ENCODE measurements at places on chromosomes 4 and X.

DNA sequence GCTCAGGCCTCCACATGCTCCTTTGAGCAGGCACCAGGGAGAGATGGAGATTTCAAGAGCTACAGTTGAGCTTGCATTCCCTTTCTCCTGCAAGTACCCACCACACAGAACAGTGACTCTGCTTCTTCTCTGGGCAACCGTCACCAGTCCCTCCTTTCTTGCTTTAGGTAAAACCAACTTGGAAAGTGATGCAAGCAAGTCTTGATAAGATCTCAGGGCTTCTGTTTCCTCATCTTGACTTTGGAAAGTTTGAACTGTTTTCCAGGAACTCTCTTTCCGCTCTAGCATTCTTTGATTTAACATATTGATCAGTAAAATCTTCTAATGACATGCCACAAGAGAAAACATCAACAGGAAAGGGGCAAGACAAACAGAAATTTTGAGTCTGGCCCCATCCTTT, 73.7 kb downstream of the USP46 start:
- DNase-seq = no peak

DNA sequence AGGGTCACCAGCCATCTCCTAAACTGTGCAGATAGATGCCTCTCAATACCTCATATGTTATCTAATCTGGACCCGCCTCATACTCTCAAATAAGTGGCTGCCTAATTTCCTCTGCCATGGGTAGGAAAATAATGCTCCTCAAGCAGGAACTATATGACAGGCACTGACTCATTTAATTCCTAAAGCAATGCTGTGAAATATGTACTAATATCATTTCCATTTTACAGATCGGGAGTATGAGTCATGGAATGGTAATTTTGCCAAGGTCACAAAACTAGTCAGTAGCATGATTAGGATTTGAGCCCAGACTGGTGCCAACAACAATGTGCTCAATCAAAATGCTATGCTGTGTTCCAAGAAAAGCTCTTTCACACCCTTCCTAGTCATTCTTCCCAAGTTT, 3.0 kb upstream of the NXT2 start:
- DNase-seq = no peak

GRCh38 chr4:101008503-101008902, 338.8 kb downstream of the PPP3CA start:
- DNase-seq = no peak

DNA sequence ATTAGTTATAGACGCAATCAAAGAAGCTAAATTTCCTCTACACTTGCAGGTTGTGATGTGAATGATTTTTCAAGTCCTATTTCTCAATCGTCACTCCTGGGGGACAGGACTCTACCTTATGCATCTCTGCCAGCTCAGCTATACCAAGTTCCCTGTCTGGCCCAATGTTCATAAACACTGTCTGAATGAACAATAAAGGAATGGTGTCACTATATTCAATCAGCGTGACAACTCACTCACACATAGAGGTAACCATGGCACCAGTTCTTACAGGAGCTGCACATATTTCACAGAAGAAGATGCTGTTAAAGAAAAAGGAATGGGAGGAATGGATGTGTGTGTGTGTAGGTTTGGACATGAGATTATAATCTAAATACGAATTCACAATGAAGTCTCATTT, 280.6 kb downstream of the PPP1R2C start:
- no peak for DNase-seq

- DNase-seq = no peak
Measured at GRCh38 chr4:66052426-66052825, 382.1 kb upstream of the EPHA5 start.

- no peak for DNase-seq
Measured at GRCh38 chr4:149825336-149825735, 9.7 kb upstream of the IQCM start.

GRCh38 chr4:147793569-147794313, 61.9 kb downstream of the ARHGAP10 start:
- DNase-seq = no peak

DNA sequence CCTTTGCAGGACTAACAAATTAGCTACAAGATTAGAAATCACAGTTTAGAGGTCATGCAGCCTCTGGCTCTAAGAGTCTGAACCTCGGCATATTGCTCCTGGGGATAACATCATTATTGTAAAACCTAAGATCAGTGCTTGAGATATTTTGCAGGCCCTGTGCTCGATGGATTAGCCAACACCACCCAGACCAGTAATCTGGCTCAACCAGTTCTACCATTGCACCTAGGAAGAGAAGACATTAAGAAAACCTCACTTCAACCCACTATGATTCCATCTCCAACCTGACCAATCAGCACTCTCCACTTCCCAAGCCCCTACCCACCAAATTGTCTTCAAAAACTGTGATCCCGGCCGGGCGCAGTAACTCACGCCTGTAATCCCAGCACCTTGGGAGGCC, 43.6 kb downstream of the WFS1 start:
- no peak for DNase-seq

DNA sequence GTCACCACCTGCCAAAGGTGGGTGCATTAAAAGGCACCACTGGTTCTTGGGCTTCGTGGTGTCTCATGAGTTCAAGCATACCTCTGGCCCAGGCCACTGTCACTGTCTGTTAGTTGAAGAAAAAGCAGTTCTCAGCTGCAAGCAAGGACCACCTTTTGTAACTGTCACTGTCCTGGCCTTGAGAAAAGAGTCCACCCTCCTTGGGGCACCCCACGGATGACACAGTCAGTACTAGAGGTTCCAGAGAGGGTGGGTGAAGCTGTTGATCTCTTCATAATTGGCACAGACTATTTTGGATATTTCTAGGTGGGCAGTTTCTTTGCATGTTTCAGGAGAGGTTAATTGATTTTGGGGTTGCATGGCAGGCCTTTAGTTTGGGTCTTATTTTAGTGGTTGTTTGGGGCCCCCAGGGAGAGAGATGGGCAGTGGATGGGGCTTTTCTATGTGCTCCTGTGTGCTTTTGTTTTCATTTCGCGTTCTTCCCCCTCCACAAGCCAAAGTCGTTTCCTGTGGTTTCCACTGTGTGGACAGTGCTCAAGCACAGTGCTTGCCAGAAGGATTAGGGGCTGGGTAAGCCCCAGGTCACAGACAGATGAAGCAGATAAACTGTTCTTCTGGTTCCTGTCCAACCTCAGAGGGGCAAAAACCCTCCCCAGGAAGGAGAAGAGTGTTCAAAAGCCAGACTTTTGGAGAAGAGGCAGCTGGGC, 156.2 kb upstream of the PPP1R2C start:
- no peak for DNase-seq

GRCh38 chr4:78250500-78250899, 193.4 kb downstream of the FRAS1 start:
- no peak for DNase-seq

DNA sequence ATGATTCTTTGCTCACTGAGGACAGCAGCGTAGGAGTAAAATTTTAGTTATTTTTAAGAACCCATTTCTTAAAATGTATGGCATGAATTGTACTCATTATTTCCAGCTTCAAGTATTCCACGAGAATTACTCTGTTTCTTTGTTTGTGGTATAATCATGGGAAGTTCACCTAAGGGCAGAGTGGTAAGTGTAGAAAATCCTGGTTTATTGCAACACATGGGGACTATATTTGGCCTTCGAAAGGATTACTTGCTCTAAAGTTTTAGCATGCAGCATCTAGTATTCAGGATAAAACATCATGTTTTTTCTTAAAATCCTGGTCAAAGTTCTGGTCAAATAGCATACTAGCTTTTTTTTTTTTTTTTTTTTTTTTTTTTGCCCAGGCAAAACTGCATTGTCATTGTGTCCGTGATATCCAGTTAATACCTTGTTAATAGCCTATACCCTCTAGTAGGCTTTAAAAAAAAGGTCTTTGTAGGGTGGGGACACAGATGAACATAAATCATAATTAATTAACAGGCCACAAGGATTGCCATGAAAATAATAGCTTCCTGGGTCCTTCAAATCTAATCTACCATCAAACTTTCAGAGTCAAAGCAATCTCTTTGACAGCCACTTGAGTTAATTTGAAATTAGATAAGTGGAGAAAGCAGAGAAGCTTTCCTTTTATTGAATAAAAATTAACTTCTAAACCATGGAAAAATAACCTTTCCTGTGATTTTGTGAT, 44.6 kb upstream of the VEGFC start:
- DNase-seq = no peak

DNA sequence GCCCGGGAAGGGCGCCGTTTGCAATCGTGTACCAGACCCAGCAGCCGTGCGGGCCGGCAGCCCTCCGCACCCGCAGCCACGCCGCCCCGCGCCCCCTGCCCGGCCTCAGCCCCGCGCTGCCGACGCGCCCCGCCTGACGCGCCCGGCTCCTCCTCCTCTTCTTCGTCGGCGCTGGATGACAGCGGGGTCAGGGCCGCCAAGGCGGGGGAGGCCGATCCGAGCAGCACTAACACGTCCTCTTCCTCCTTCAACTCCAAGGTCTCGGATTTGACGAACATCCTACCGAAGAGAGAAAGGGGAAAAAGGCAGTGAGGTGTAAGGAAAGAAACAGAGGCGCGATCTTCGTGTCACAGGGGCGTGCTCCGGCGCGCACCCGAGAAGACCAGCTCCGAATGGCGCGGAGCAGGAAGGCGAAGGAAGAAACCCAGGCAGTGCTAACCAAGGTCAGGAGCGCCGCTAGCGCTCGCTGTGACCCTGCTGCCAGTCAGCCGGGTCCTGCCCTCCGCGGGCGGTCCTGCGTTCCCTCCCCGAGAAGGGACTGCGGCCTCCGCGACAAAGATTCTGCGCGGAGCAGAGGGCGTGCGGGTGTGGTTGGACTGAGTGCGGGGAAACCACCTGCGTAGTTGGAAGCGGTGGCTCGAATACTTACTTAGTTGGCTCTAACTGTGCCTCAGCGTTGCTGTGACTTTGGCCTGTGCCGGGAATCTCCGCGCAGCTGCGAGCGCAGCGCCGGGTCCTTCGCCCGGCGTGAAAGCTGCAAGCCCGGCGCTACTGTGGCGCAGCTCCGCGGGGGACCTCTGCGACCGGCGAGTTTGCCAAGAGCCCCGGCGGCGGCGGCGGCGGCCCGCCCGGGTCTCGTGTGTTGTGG, 548 bp downstream of the NEUROG2 start:
- DNase-seq = no peak

GRCh38 chr4:116059361-116059760, 945.9 kb upstream of the NDST4 start:
- DNase-seq = no peak

DNA sequence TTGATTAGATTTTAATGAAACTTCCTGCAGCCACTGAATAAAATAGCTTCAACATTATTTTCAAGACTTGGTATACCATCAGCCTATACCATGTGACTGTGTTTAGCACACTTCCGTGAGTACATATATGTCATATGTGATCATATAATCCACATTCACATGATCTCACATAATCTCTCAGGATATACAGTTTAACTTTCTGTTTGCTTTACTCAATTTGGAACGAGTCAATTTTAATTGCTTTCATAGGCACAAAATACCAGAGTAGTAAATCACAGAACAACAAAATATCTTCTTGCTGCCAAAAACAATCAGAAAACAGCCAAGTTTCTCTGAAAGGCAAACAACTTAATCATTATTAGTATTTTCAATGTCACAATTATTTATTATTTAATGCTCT, 731.1 kb upstream of the DIAPH2 start:
- DNase-seq = no peak

DNA sequence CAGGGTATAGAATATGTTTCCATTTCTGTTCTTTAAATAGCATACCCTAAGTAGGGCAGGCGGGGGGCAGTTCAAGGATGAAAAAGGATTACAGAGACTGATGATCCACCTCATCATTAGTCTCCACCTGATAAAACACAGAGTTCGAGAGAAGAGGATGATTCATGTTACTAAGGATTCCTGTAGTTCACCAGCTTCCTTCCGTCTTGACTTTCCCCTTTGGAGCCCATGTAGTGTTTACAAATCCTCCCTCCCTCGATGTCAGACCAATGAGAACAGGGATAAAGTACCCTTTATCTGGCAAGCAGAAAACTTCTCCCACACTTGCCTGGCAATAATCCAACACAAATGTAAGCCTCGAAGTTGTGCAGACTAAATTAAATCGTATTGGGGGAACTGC, 526.3 kb upstream of the FAM241A start:
- no peak for DNase-seq

DNA sequence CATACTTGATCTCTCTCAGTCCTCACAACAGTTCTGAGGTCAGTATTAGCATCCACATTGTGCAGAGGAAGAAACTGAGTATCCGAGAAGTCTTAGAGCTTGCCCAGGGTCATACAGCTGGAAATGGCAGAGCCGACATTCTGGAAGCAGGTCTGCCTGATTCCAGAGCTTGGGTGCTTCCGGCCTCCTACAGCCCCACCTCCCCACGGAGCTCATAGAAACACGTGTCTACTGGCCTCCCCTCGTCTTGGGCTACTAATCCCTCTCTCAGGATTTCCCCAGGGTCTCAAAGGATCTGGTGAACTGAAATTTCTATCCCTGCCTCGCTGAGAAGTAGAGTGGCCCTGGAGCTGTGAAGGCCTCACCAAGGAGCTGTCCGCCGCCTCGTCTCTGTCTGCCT, 12.0 kb upstream of the KDM5C start:
- DNase-seq = no peak

DNA sequence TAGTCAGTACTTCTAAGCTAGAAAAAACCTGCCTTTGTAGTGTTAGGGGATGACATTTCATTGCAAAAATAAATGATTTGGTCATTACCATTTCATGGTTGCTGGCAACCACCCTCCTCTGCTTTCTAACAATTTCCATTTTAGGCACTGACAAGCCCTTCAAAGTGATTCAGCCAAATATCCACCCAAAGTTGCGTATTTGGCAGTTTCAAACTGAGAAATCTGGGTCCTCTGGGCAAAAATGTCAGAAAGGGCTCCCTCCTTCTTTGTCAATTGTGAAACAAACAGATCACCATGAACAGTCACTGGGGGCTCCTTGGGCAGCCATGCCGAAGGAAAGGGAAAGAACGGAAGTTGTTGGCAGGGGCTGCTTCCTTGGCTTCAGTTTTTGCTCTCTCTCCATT, 33.0 kb downstream of the PLAC1 start:
- DNase-seq = no peak

DNA sequence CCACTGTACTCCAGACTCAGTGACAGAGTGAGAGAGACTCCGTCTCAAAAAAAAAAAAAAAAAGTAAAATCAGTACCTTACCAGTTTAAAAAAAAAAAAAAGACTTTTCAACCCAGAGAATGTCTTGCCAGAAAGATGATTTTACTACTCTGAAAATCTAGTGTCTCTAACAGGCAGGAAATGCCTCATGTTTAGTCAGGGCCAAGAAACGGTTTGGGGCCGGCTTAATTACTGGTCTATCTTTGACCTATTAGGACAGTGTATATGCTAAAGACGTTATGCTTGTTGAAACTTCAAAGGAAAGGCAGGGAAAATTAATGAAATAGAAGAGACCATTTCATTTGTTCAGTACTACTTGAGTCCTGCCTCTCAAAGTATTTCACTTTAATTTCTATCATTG, 9.9 kb downstream of the BEND4 start:
- DNase-seq = no peak

DNA sequence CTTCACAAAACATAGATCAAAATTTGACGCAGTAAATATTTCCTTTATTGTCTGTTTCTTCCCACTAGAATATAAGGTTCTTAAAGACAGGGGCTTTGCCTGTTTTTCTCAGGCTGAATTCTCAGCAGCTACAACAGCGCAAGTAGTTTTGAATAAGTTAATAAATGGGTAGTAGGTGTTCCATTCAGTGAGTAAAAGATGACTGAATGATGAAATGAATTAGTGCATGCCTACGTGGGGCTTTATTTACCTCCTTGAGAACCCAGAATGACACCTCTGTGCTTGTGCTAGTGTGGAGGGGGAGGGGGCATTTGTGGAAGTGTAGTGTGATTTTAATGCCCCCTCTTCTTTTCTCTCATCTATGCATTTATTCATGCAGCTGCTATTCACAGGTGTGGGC, 278.9 kb downstream of the FBXW7 start:
- DNase-seq = no peak

- peak; percentile 4 for DNase-seq
Measured at GRCh38 chr4:73019462-73020047, 50.0 kb downstream of the COX18 start.
